ENCODE measurements at places on chromosomes 7 and 10. TPM values are rescaled to one million over a fixed set of nuclear protein-coding genes. Genes with fewer than 3 reads are reported as not detected.

- no peak for DNase-seq
These were observed 131.4 kb downstream of the SRPK2 start for GRCh38 chr7:105257338-105257737.

DNA sequence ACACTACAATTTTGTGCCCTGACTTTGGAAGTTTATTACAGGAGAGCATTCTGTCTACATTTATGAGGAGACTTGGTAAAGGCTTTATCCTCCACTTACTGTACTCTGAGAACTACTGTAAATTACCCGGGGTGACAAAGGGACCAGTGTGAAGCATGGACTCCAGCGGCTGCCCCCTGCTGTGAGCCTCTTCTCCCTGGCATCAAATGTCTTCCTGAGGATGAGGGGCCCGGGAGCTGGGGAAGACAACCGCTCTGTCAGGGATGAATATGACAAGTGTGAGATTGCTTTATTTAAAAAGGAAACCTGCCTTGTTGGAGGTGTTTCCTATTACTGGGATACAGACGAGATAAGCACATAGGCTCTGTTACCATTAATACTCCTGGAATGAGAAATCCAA is 714.8 kb downstream of the CCSER2 start:
- DNase-seq = no peak

CALML5 gene
- polyA plus RNA-seq = not detected

GRCh38 chr10:112145263-112145662 is 38.3 kb downstream of the GPAM start:
- no peak for DNase-seq

DNA sequence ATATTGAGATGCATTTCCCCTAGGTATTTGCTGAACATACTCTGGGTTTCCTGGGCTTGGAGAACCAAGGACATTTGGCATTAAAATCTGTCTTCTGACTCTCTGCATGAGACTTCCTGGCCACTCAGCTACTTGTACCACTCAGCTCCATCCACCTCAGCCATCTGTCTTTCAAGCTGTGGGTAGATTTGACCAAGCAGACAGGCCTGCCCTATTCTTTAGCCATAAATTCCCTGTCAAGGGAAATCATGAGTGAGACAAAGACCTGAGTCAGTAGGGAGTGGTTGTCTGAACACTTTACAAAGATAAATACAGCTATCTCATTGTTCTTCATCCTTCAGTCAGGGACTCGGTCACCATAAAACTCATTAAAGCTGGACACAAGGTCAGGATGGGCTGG is 399.1 kb downstream of the GPAM start:
- DNase-seq = no peak

JAKMIP3 gene
- polyA plus RNA-seq = 0.13 TPM

- no peak for DNase-seq
These were observed 521.4 kb upstream of the GHITM start for GRCh38 chr10:83617692-83618545.

DNA sequence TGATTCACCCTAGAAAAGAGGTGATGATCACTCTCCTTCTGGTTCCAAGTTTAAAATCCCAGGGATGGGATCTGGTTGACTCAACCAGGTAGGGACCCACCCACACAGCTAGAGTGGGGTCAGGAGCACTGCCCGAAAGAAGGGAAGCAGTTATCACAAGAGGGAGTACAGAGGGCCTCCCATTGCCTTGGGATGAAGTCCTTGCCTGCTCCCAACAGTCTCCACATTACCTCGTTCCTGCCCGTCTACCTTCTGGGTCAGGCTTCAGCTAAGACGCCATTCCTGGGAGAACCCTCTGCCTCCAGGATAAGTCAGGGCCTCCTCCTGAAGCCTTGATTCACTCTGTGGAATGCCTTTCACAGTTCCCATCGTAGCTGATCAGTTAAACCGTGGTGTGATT is 23.8 kb downstream of the ZMIZ2 start:
- no peak for DNase-seq

DNA sequence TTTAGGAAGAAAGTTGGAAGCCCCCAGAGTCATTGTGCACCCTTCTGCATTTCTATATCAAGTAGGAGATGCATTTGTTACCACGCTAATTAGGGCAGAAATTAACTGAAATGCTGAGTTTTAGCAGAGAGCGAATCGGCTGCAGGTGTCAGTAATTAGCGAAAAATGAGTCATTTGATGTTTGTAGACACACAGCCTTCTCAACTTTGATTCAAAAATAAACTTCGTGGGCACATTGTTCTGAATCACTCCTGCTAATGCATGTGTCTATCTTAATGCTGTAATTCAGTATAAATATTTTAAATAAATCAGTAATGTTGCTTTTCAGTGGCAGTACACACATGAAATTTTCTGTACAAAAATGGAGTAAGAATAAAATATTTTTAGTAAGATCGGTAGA is 109.5 kb upstream of the CARD11 start:
- no peak for DNase-seq

PWWP2B gene
- polyA plus RNA-seq = 12.9 TPM

DNA sequence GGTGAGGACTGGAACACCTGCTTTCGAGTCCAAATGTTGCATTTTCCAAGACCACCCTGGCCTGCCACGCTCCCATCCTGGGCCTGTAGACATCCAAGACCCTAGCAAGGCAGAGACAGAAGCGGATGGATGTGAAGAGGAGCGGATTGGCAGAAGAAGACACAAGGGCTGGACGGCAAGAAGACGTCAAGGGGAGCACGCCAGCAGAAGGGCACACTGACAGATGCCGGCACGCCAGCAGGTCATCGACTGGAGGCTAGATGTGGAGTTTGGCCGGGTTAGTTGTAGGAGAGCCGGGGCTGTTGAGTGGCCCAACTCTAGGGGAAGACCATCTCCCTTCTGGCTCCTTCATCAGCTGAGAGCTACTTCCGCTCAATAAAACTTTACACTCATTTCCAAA is 251.6 kb downstream of the ZWINT start:
- no peak for DNase-seq

DNA sequence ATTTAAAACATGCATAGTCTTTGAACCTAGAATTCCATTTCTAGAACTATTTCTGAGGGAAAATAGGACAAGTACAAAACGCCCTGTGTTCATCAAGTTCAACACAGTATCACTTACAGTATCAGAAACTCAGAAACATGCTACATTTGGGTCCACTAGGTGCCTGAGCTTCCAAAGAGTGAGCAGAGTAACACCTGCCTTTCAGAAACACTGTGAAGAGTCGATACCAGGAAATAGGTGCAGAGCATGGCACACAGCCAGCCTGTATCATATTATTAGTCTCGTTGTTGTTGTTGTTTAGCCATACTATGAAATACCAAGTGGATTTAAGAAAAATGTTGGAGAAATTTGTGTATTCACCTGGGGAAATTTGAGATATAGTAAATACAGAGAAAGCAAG is 392.1 kb upstream of the MGMT start:
- no peak for DNase-seq

- DNase-seq = peak; percentile 62
These were observed 62.2 kb downstream of the SAMD9 start for GRCh38 chr7:93055543-93056107.

GRCh38 chr7:3266240-3266639 is 34.8 kb upstream of the SDK1 start:
- DNase-seq = no peak

DNA sequence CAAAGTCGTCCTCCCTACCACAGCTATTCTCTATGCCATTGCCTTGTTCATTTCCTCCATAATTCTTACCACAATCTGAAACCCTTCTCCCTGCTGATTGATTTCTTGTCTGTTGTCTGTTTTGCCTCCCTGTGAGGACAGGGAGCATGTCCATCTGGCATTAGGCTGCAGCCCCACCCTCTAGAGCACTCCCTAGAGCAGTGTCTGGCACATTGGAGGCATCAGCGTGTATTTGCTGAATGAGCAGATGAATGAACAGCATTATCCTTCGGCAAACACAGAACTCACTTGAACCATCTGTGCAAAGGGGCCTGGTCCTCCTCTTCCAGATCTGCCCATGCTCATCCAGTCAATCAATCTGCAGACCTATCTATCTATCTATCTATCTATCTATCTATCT is 5.1 kb upstream of the DMBT1 start:
- DNase-seq = no peak

OPALIN gene
- not detected for polyA plus RNA-seq

DNA sequence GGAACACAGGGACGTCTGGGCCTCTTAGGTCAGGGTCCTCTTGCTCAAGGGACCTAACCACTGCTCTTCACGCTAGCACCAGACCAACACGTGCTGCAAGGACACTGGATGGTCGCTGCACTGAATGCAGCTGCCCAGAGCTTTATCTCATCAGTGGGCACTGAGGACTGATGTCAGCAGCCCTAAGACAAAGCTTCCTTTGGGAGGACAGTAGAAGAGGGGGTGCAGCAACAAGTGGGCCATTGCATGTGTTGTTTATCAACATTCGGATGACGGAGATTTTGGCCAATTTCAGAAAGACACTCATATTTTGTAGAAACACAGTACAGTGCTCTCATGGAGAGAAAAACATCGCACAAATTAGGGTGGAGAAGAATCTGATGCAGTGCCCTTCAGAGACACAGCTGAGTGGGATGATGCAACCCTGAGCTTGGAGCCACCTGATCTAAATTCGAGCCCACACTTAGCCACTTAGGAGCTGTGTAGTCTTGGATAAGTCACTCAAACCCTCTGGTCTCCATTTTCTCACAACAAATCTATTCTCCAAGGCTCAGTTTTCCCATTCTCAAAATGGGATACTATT is 1.7 kb downstream of the OPALIN start:
- no peak for DNase-seq

DNA sequence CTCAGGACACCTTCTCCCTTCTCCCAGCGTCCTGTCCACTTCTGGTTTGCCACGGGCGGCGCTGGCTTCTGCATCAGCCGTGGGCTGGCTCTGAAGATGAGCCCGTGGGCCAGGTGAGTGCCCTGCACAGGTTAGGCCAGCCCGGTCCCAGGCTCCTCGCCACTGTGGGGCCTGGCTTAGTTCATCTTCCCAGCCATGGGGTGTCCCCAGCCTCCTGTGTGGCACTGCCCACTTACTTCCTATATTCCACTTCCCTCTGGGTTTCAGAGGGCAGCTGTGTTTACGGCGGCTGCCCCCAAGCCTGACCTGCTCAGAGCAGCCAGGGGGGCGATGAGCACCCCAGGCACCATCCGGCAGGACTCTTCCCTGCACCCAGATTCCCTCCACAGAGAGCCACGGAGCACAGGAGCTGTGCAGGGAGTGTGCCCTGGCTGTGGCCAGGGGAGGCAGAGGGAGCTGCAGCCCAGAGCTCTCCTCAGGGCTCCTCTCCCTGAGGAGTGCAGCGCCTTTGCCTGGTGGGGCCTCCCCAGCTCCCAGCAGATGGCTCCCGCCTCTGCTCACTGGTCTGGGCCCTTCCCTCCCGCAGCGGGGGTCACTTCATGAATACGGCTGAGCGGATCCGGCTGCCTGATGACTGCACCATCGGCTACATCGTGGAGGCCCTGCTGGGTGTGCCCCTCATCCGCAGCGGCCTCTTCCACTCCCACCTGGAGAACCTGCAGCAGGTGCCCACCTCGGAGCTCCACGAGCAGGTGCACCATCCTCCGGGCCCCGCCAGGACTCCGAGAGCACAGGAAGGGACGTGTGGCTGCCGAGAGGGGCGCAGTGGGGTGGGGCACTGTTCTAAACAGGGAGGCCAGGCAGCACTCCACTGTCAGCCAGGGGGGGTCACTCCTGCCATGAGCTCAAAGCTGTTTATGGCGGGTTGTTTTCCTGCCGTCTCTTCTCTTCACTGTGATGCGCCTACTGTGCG is 6.4 kb downstream of the LFNG start:
- peak; percentile 68 for DNase-seq

GRCh38 chr10:48880016-48880705 is 59.5 kb downstream of the LRRC18 start:
- no peak for DNase-seq

- DNase-seq = no peak
These were observed 37.8 kb downstream of the DKK1 start for GRCh38 chr10:52351914-52352330.

ZNF92 gene
- 2.4 TPM for polyA plus RNA-seq

CXCL12 gene
- polyA plus RNA-seq = 111 TPM

DNA sequence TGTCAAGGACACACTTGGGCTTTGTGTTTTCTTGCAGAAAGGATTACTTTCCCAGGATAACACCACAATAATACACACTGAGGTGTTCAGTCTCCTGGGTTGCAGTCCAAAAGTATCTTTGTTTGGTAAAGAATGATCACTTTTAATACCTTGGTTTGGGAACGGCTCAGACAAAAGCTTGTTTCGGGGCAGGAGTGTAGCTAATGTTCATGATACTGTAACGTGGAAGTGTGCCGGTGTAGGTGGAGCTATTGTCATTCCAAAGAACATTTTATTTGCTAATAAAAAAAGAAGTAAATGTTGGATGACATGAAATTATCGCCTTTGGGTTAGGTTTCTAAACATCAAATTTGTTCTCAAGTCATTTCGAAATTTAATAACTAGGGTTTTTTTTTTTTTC is 1.2 kb downstream of the EIF4H start:
- no peak for DNase-seq

GRCh38 chr10:76632767-76633051 is 1004.9 kb downstream of the KCNMA1 start:
- no peak for DNase-seq

DNA sequence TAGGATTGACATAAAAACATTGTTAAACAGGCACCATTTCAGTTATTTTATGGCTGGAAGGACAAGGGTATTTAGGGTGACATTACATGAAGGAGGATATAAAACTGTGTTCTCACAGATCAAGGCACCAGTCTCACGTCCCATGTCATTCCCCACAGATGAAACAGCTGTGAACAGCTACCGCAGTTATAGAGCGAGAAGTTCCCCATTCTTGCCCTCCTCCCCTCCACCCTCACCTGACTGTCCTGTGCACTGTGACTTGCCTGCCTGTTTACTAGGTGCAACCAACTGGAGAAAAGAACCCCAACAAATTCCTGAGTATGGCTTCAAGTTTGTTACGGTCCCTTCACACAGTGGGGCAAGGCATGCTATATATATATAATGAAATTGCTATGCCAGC is 141.6 kb downstream of the SND1 start:
- no peak for DNase-seq

DNA sequence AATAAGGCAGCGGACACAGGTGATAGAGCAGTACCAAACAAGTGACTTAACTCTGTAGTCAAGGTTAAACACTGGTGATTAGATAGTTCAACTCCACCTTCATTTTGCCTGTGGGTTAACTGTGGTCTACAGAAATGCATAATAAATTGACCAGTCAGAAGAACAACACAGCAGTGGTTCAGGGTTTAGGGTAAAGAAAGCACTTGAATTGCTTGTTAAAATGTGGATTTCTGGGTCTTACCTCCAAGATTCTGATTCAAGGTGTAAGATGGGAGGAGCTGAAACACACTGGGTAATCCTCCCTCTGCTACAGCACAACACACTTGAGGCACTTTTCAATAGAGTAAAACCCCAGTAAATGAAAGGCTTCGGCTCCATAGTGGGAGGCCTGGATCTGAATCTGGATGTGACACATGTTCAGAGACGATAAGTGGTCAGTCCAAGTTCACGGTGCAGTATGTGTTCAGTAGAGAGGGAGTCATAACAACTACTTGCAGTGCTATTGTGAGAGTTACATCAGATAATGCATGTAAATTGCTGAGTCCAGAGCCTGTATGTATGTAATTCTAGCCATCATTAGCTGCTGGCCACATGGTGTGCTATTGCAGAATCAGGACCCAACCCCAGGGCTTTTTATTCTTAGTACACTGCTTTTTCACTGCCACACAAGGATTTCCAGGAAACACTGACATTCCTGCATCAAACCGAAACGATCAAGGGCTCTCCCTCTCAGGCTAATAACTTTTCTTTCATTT is 141.7 kb downstream of the SORCS1 start:
- DNase-seq = no peak

HMX2 gene
- 4.0 TPM for polyA plus RNA-seq

ITIH5 gene
- 23.3 TPM for polyA plus RNA-seq

Measured in kidney (tissue), 22 donors.